ENCODE measurements at places on chromosomes 7 and 10.

DNA sequence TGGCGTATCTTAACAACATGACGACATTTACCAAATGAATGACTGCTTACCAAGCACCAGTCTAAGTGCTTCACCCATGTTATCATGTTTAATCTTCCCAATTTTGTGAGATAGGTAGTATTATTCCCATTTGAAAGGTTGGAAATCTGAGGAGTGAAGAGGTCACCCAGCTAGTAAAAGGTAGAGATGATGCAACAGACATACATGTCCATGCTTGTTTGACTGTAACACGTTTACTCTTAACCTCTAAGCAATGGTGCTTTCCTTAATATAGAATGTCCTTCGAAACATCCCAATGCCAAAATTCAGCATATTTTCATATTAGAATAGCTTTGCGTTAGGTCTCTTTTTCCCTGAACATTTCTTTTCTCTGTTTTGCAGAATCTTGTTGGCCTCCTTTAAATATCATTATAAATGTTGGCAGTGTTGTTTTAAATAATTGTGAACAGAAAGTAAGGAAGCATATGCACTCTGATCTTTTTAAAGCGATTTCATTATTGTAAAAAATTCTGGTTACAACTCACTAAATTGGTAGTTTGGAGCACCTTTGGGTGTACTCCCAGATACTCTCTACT lies 722.8 kb downstream of the AUTS2 start:
- no peak for DNase-seq

- DNase-seq: no peak
Measured at GRCh38 chr7:23454881-23455526, 15.3 kb downstream of the IGF2BP3 start.

- no peak for DNase-seq
Measured at GRCh38 chr10:47067949-47068940, 157.0 kb downstream of the PTPN20 start.

DNA sequence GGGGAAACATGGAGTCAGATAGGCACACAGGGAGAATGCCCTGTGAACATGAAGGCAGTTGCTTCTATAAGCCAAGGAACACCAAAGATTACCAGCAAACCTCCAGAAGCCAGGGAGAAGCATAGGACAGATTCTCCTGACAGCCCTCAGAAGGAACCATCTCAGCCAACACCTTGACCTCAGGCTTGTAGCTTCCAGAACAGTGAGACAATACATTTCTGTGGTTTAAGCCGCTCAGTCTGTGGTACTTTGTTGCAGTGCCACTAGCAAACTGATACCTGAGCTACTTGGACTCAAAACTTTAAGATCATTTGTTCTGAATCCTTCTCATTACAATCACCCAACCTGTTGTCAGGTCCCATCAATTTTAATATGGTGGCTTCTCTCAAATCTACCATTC lies 31.2 kb downstream of the ABLIM1 start:
- DNase-seq: peak; percentile 49

DNA sequence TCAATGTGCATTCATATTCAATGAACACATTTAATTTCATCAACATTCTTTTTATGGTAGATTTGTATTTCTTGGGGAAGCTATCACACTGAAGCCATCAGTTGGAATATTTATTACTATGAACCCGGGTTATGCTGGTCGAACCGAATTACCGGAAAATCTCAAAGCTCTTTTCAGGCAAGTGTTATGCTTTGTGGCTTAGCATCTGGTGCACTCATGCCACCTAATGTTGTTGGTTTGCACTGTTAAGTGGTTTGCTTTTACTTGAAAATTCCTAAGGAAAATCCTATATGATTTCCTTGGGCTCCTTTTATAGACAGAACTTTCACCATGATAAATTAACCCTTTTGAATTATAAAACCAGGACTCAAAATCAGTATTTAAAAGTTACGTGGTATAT lies 147.9 kb downstream of the DNAH11 start:
- DNase-seq: no peak

DNA sequence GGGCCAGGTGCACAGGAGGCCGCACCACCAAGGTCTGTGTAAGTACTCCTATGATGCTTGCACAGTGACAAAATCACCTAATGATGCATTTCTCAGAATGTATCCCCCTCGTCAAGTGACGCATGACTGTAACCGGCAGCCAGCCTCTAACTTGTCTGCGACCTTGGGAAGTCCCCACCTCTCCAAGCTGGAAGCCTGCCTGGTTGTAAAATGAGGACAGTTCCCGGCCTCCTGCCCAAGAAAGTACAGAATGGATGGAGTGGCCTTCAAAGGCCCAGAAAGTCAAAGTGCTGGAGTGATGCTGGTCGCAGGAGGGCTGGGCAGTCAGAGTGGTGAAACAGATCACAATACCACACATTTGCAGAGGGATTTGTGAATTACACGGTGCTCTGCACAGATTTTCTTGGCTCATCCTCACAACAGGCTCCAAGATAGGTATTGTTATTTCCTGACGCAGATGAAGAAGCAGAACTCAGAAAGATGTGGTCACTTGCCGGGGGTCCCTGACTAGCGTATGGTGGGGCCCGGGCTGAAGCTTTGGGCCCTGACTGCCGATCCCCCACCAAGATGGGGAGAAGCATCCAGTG lies 22.8 kb downstream of the SPOCK2 start:
- DNase-seq: no peak

- DNase-seq: no peak
Measured at GRCh38 chr10:103192089-103192450, 1.0 kb downstream of the NT5C2 start.

- no peak for DNase-seq
Measured at GRCh38 chr10:29105516-29106215, 183.2 kb upstream of the LYZL1 start.

DNA sequence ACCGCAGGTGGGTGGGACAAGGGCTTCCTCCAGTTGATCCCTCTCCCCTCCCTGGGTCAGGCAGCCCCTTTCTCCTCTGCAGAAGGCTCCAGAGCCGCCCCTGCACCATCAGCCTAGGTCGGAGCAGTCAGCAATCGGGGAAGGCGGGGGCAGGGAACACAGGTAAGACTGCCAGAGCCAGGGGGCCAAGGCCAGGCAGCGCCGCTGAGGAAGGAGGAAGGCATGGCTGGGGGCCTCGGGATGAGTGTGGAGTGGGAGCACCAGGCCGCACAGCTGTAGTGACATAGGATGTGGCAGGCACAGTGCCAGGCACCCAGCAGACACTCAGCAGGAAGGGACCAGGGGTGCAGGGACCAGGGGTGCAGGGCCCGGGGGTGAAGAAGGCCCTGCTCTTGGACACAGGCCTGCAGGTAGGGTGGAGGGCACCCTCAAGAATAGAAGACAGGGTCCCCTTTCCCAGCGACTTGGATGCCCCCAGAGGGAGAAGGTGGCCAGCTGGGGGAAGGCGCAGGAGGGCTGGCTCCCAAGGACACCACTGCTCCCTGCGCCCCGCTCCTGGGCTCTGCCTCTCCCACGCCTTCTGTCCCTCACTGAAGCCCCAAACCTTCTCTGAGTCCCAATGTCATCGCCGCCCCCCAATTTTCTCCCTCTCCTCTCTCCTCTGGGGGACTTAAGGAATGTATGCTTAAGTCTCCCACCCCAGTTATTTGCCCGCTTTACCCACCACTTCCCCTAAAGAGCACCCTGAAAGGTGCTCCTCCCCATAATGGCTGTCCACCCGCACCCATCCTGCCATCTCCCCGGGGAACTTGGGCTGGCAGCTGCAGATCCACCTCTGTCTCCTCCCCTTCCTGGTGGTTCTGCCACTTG lies 38.5 kb downstream of the CAMK2B start:
- DNase-seq: peak; percentile 25

GRCh38 chr7:70915067-70915466 lies 216.9 kb upstream of the GALNT17 start:
- no peak for DNase-seq

GRCh38 chr10:71825217-71825616 lies 25.8 kb downstream of the PSAP start:
- no peak for DNase-seq

DNA sequence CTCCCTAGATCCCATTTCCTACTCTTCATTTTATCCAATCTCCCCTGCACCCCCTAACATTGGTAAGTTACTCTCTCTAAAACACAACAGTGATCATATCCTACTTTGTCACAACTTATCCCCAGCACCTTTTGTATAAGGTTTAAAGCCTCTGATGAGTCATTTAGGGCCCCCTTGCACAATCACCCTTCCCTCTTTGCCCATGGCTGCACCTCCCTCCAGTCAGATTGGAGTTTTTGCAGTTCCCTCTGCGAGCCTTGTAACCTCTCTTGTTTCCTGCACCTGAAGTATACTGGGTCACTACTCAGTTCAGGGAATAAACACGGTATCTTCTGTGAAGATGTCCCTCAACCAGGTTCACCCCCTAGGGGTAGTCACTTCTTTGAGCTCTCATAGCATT lies 55.9 kb upstream of the ADRB1 start:
- no peak for DNase-seq

GRCh38 chr10:46042527-46042926 lies 3.5 kb downstream of the MSMB start:
- no peak for DNase-seq

DNA sequence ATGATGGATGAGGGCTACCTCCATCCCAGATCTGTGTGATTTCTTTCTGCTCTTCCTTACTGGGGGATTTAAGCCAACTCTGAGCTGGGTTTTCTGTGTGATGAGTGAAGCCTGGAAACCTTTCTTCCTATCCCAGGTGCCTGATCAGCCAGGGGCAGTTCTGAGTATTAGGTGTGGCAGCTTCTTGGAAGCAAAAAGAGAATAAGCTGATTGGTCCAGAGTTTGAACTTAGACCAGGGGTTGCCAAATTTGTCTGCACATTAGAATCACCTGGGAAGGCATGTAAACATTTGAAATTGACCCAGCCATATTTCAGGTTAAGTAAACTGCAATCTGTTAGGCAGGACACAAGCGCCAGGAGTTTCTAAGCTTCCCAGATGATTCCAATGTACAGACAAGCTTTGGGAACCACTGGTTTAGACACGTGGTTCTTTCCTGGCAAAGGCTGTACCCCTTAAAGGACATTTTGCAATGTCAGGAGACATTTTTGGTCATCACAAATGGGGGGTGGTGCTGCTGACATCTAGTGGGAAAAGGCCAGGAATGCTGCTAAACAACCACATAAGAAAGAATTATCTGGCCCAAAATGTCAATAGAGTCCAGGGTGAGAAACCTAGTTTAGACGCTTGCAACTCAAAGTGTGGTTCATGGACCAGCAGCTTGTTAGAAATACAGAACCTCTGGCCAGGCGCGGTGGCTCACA lies 160.5 kb upstream of the GHITM start:
- no peak for DNase-seq

DNA sequence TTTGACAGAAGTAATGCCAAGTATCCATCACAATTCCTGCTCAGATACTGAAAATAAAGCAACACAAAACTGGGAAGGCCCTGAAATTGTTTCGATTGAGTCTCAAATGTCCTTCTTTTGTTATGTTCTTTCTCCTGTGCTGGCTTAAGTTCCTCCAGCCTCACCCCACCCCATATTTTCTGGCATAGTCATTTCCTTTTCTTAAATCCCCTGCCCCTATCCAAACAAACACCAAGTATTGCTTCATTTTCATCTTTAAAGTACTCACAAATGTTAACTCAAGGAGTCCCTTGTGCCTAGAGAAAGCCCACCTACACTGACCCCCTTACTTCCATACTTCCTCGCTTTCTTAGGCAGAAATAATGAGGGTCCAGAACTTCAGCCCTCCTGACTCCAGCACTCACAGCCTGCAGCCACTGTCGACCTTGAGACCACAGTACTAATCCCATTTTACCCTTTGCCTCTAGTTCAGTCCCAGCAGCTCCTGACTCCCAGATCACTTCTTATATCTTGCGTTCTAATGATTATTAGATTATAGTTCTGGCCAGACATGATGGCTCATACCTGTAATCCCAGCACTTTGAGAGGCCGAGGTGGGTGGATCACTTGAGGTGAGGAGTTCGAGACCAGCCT lies 73.2 kb upstream of the ST8SIA6 start:
- no peak for DNase-seq

- no peak for DNase-seq
Measured at GRCh38 chr7:96135241-96135640, 186.7 kb downstream of the SLC25A13 start.

DNA sequence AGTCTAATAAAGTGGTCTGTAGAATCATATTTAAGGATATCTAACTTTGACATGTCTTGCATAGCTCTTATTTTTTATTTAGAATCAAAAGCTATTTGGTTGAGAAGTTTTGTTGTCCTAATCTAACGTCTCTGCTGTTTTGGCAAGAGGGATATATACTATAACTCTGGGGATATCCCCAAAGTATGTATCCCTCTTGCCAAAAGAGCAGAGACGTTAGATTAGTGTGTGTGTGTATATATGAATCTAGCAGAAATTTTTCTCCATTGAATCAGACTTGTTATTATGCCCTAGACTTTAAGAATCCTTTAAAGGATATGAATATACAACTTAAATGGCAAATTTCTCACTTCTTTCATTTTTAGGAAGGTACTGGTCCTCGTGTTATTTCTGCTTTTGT lies 9.6 kb downstream of the SMC3 start:
- no peak for DNase-seq

DNA sequence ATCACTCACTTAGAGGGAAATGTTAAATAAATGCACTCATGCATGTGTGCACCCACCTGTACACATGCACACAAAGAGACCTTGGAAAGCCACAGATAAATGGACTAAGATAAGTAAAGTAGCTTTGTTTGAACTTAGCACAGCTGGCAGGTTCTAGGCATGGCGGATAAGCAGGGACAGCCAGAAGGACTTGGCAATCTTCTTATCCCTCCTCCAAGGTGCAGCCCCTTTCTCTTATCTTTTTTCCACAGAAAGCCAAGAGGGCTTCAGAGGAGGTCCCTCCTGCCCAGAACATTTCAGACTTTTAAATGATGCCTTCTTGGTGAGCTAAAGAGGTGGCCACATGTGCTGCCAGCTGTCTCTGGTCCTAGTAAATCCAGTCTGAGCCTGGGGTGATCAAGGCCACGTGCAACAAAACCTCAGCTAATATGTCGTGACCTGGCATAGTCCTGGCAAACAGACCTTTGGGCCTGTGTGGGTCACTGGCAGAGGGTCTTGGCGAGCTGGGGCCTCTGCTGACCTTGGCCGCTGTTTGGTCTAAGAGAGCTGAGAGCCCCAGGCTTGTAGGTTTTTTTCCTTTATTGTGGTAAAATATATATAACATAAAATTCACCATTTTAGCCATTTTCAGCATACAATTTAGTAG lies 43.2 kb upstream of the SLC35B4 start:
- DNase-seq: no peak

GRCh38 chr7:69665369-69665768 lies 67.1 kb downstream of the AUTS2 start:
- DNase-seq: no peak
